Cardiac septum (tissue), 1 donor: ENCODE measurements at places on chromosomes 1 and 21. TPM values are rescaled to one million over a fixed set of nuclear protein-coding genes. Genes with fewer than 3 reads are reported as not detected.

Gene TBX19
- total RNA-seq: 0.48 TPM

Gene ARHGEF11
- total RNA-seq: 29.8 TPM

Gene SH2D1B
- total RNA-seq: not detected

Gene ESRRG
- 32.3 TPM for total RNA-seq

Gene TP73
- 0.30 TPM for total RNA-seq

Gene WNT3A
- total RNA-seq: not detected

Gene LCE2C
- not detected for total RNA-seq

Gene FMN2
- 0.38 TPM for total RNA-seq

Gene DCST1
- not detected for total RNA-seq

Gene ACOT11
- total RNA-seq: 44.1 TPM

Gene ZNF683
- not detected for total RNA-seq

Gene SMCP
- total RNA-seq: not detected

Gene GCSAML
- total RNA-seq: not detected

Gene SLC1A7
- 0.43 TPM for total RNA-seq

Gene AJAP1
- 0.11 TPM for total RNA-seq

Gene FAF1
- 81.0 TPM for total RNA-seq

Gene PLEKHN1
- total RNA-seq: not detected

Gene PLA2G2F
- total RNA-seq: not detected

Gene OVAAL
- total RNA-seq: 6.3 TPM

Gene FCRL2
- not detected for total RNA-seq

Gene KRTAP27-1
- not detected for total RNA-seq

Gene S100A3
- total RNA-seq: 1.3 TPM

Gene RAP1GAP
- total RNA-seq: 2.7 TPM

Gene PARK7
- total RNA-seq: 316 TPM

Gene CLCN6
- 26.3 TPM for total RNA-seq

Gene SYPL2
- total RNA-seq: 28.9 TPM

Gene ERICH3
- 0.11 TPM for total RNA-seq

Gene MTMR11
- 6.1 TPM for total RNA-seq

Gene ELF3
- total RNA-seq: 2.0 TPM

Gene FAM76A
- 11.5 TPM for total RNA-seq

Gene ASPM
- total RNA-seq: 0.57 TPM

Gene JAM2
- 40.4 TPM for total RNA-seq

Gene FCER1A
- total RNA-seq: 1.2 TPM

Gene CFAP107
- not detected for total RNA-seq

Gene PRELP
- 49.7 TPM for total RNA-seq

Gene GUCA2A
- total RNA-seq: not detected

Gene LCE1B
- total RNA-seq: not detected

Gene MX2
- total RNA-seq: 5.0 TPM

Gene HES5
- 2.0 TPM for total RNA-seq

Gene CFAP74
- not detected for total RNA-seq

Gene PADI4
- total RNA-seq: 2.7 TPM

Gene CGN
- 0.19 TPM for total RNA-seq

Gene GBP2
- 9.5 TPM for total RNA-seq
